ENCODE measurements at places on chromosomes 12 and 14. TPM values are rescaled to one million over a fixed set of nuclear protein-coding genes. Genes with fewer than 3 reads are reported as not detected.

GRCh38 chr12:57899010-57899662, 42.2 kb upstream of the ATP23 start:
- DNase-seq: peak; percentile 67
- peaks cover 3% of the 10 kb centered on the region for H3K27me3 ChIP-seq

DNA sequence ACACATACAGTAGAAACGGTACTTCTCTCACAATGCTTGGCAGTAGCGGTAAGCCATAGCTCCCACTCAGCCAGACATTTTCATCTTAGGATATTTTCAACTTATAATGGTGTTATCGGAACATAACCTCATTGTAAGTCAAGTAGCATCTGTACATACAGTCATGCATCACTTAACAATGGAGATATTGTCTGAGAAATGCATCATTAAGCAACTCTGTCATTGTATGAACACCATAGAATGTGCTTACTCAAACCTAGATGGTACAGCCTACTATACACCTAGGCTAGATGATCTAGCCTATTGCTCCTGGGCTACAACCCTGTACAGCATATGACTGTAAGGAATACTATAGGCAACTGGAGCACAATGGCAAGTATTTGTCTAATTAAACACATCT, 40.8 kb downstream of the RPS6KA5 start:
- no peak for DNase-seq
- H3K4me1 ChIP-seq: peaks cover 65% of the 10 kb centered on the region
- peaks cover 48% of the 10 kb centered on the region for H3K36me3 ChIP-seq
- H3K27me3 ChIP-seq: no peaks in the 10 kb centered on the region
- H3K27ac ChIP-seq: no peak overlapping the region

DNA sequence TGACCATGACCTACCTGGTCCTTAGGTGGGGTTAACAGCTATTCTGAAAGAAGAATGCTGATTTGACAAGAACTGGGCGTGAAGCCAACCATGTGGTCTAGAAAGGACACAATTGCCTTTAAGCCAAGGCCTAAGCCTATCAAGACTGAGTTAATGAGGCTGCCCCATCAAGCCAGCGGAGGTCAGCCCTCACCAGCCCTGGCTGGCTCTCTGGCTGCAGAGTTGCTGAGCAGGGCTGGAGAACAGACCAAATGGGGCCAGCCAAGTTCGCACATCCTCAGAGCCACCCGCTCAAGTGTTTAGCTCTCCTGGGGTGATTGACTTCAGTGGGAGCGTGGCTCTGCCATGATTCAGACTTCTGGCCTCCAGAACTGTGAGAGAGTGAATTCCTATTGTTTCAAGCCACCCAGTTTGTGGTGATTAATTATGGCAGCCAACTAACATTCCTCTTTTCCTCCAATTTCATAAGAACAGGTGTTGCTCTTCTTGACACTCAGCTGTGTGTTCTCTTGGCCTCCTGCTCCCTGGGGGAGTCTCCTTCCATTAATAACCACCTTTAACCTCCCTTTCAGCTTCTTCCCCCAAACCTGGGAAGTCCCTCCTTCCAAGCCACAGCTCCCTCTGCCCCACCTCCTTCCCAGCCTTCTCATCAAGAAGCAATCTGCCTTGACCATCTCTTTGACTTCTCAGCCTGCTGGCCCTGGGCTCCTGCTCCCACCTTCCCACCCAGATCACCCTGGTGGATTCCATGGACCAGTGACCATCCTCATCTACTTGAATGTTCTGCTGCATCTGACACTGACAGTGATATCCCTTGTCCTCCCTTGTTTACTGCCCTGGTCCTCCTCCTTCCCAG, 5.3 kb upstream of the SERPINA5 start:
- H3K4me3 ChIP-seq: no peak overlapping the region
- no peaks in the 10 kb centered on the region for H3K4me1 ChIP-seq
- no peaks in the 10 kb centered on the region for H3K27me3 ChIP-seq

GRCh38 chr12:51911307-51911706, 4.0 kb downstream of the ACVRL1 start:
- no peaks in the 10 kb centered on the region for H3K4me1 ChIP-seq
- H3K27ac ChIP-seq: no peak overlapping the region
- H3K27me3 ChIP-seq: peaks cover 37% of the 10 kb centered on the region
- no peak for DNase-seq
- H3K4me3 ChIP-seq: no peak overlapping the region
- H3K36me3 ChIP-seq: no peaks in the 10 kb centered on the region

The CAPZA3 gene
- not detected for total RNA-seq

DNA sequence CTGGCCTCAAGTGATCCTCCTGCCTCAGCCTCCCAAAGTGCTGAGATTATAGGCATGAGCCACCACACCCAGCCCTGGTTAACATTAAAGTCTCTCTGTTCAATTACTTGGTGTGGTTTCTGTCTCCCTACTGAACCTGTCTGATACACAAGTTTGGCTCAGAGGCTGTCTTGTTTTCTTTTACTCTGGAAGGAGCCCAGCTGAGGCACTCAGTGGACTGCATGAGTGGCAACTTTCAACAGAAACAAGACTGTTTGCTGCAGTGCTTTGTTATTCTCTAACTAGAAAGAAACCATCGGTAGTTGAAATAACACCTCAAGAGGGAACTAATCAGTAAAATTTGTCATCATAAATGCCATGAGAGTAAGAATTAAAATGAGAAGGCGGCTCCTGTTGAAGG, 238.7 kb downstream of the FOXN3 start:
- no peak overlapping the region for H3K27ac ChIP-seq
- no peak for DNase-seq
- no peak overlapping the region for H3K4me3 ChIP-seq
- peaks cover 11% of the 10 kb centered on the region for H3K36me3 ChIP-seq

DNA sequence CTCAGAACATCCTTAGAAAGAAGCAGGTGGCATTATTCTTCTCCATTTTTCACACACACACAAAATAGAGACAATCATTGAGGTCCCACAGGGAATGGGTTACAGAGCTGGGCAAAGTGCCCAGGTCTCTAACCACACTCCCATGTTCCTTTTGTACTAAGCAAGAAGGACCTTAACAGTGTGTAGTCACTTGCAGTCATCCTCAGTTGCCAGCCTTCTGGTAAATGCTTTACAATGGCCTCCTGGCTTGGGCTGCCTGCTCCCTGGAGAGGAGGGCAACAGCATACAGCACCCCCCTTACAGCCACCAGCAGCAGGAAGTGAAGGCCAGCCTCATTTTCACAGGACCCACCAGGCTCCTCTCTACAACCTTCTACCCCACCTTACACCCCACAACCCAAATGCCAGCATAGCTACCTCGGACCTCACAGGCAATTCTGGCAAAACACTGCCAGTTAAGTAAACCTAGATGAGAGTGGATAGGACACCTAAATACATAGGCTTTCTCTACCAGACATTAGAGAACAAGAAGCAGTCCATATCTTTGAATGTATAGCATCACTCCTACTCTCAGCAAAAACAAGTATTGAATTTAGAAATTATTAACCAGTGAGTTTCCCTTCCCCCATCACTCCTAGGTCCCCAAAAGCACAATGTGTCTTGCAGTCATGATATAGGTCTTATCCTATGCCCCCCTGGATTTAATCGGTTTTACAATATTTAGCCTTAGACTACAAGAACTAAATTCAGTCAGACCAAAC, 88.1 kb downstream of the PPP2R5E start:
- H3K27me3 ChIP-seq: no peaks in the 10 kb centered on the region
- peaks cover 2% of the 10 kb centered on the region for H3K4me1 ChIP-seq
- DNase-seq: no peak
- no peak overlapping the region for H3K4me3 ChIP-seq

DNA sequence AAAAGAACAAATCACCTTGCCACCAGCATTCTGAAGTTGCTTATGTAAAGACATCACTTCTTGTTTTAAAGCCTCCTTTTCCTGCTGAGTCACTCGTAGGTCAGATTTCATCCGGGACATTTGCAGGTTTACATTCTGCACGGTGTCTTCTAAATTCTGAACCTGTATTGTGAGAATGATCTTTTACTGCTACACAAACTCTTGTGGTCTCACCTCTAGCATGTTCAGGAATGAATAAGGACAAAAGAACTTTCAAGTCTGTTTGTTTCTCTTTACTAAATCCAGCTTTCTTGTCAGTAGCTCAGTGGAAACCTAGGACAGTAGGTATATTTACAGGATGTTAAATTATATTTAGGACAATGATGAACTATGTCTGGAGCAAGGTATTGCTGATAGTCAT, 73.5 kb upstream of the SAV1 start:
- no peak for DNase-seq
- H3K27ac ChIP-seq: peak overlapping the region; percentile 72
- no peaks in the 10 kb centered on the region for H3K27me3 ChIP-seq
- H3K36me3 ChIP-seq: peaks cover 72% of the 10 kb centered on the region
- H3K4me1 ChIP-seq: peaks cover 42% of the 10 kb centered on the region
- H3K4me3 ChIP-seq: no peak overlapping the region

- H3K36me3 ChIP-seq: no peaks in the 10 kb centered on the region
- DNase-seq: peak; percentile 84
- H3K27ac ChIP-seq: no peak overlapping the region
- H3K27me3 ChIP-seq: peaks cover 26% of the 10 kb centered on the region
These were observed 15.1 kb upstream of the PLEK2 start for GRCh38 chr14:67426983-67427606.

- H3K4me1 ChIP-seq: no peaks in the 10 kb centered on the region
- DNase-seq: no peak
- H3K27ac ChIP-seq: no peak overlapping the region
These were observed 252.3 kb downstream of the KTN1 start for GRCh38 chr14:55832122-55832911.

DNA sequence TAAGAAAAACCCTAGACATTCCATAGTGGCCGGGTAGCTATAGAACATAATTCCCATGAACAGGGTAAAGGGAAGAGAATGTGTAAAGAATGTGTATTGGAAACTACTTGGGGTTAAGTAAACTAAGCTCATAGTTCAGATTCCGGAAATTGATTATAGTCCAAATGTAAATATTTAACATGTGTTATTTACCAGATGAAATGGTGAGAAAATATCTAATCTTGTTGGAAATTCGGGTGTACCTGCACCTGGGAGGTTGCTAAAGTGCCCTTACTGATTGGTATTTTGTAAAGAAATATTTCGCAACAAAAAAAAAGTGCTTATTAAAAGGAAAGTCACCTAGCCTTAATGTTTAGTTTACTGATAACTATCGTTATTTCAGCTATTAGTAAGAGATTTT, 14.4 kb downstream of the RASSF9 start:
- H3K27ac ChIP-seq: no peak overlapping the region
- no peak overlapping the region for H3K4me3 ChIP-seq
- no peaks in the 10 kb centered on the region for H3K36me3 ChIP-seq
- no peak for DNase-seq

The RPL10L gene
- total RNA-seq: not detected

DNA sequence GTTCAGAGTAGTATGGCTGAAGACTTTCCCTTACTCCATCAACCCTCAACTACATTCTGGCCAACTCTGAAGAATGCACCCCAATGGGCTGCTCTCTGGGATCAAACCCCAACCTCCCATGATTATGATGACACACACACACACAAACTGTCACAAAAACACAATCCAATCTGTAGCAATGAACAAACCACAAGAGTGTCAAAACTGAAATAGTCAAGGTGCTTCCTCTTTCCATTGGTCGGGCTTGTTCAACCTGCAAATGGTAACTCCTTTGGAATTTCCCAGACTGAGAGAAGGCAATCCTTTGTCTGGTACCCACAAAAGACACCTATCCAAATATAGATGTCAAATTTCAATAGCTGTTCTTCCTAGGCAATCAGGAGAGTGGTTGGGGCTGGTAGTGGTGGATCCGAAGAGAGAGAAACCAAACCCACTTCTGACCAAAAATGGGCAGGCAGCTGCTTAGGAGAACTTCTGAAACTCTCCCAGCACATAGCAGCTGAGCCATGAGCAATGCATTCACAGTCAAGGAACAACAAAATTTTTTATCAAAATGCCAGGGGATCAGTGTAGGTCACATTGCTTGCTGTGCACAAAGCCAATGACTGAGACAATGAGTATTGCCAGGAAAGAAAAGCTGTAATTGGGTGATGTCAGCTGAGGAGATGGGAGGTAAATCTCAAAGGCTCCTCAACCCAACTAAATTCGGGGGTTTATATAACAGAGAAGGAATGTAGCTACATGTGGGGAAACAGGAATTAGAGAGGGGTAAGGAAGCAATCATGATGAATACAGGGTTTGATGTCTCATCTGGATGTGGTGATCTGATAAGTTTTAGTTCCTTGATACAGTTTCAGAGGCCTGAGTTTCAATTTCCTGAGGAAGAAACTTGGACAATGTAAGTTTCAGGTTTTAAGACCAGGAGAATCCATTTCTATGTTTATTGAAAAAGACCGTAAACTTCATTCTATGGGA, 191.4 kb downstream of the KITLG start:
- H3K4me1 ChIP-seq: no peaks in the 10 kb centered on the region
- H3K27ac ChIP-seq: no peak overlapping the region
- no peaks in the 10 kb centered on the region for H3K36me3 ChIP-seq
- DNase-seq: no peak
- no peak overlapping the region for H3K4me3 ChIP-seq

DNA sequence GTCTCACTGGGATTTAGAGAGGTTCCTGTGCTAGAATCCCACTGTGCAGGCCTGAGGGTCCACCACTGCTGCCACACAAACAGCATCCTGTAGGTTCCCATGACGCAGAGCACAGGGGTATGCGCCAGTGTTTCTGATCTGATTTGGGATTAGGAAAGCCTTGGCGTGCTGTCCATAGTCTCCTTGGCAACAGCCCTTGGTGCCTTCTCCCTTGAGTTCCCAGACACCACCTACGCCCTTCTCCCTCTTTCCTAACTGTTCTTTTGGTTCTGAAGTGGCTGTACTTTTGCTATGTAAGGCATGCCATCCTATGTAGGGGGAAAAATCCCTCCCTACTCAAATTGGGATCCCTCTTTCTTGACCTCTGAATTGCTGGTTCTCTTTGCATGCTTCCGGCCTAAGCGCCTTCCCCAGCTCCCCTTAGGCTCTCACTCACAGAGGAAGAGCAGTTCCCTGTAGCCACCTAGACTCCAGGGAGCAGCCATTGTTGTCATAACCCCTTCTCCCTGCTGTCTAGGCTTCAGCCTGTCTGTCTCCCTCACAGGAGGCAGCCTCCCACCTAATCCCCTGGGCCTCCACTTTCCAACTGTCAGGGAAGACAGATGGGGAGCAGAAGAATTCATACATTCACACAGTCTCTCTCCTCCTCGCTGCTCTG, 14.8 kb upstream of the RIC8B start:
- peaks cover 13% of the 10 kb centered on the region for H3K4me1 ChIP-seq
- peak overlapping the region; percentile 42 for H3K4me3 ChIP-seq
- peak overlapping the region; percentile 85 for H3K27ac ChIP-seq
- no peaks in the 10 kb centered on the region for H3K27me3 ChIP-seq
- H3K36me3 ChIP-seq: no peaks in the 10 kb centered on the region

The IFNG-AS1 gene
- not detected for total RNA-seq

DNA sequence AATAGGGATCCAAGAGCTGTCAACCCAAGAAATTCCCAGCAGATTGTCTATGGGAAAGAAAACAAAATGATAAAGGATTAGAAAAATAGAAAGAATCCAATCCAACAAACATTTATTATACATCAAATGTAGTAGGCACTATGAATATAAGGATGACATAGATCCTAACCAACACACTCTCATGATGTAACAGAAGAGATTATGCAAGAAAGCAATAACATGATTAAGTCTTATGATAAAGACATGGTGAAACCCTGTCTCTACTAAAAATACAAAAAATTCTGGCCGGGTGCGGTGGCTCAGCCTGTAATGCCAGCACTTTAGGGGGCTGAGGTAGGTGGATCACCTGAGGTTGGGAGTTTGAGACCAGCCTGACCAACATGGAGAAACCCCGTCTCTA, 2.7 kb downstream of the MED6 start:
- peaks cover 3% of the 10 kb centered on the region for H3K27me3 ChIP-seq
- H3K36me3 ChIP-seq: peaks cover 17% of the 10 kb centered on the region
- no peak overlapping the region for H3K27ac ChIP-seq
- peaks cover 41% of the 10 kb centered on the region for H3K4me1 ChIP-seq
- DNase-seq: no peak
